GM23338 (cell line): ENCODE measurements at places on chromosomes 6 and 20.
A peak's percentile ranks its signal among the peaks of the same experiment; 100 is the strongest.

GRCh38 chr20:6906871-6907270 is 139.4 kb downstream of the BMP2 start:
- no peak for DNase-seq

- no peak for DNase-seq
Observed at GRCh38 chr6:53947780-53948179, 153.0 kb downstream of the LRRC1 start.

GRCh38 chr20:42051921-42052320 is 433.7 kb upstream of the CHD6 start:
- DNase-seq, result no peak

DNA sequence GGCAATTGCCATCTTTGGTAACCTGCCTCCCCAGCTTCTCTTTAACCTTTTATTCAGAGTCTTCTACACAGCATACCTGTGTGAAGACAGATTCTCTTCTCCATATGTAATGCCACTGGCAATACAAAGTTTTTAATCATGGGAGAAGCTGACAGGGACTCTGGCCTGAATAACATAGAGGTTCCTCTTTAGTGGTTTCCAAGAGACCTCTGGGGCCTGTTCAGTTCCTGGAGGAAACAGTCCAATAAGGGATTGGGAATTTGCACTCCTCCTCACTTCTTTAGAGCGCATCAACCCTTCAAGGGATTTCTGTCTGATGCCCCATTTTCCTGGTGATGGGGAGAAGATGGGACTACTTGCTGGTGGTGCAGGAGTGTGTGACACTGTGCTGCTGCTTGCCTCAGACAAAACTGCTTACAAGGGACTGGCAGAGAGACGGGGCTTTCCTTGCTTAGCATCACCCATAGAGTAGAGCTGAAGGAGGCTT is 1.4 kb downstream of the RIMS1 start:
- no peak for DNase-seq

DNA sequence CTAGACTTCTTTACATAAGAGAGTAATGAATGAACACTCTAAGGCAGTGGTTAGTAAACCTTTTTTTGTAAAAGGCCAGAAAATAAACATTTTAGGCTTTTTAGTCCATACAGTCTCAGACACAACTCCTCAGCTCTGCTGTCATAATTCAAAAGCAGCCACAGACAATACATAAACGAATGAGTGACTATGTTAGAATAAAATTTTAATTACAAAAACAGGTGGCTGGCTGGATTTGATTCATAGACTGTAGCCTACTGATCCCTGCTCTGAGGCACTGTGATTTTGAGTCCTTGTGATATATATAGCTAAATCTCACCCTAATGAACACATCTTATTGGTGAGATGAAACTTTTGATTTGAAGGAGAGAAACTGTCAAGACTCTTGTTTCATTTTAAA is 155.1 kb downstream of the AIG1 start:
- DNase-seq, result no peak

DNA sequence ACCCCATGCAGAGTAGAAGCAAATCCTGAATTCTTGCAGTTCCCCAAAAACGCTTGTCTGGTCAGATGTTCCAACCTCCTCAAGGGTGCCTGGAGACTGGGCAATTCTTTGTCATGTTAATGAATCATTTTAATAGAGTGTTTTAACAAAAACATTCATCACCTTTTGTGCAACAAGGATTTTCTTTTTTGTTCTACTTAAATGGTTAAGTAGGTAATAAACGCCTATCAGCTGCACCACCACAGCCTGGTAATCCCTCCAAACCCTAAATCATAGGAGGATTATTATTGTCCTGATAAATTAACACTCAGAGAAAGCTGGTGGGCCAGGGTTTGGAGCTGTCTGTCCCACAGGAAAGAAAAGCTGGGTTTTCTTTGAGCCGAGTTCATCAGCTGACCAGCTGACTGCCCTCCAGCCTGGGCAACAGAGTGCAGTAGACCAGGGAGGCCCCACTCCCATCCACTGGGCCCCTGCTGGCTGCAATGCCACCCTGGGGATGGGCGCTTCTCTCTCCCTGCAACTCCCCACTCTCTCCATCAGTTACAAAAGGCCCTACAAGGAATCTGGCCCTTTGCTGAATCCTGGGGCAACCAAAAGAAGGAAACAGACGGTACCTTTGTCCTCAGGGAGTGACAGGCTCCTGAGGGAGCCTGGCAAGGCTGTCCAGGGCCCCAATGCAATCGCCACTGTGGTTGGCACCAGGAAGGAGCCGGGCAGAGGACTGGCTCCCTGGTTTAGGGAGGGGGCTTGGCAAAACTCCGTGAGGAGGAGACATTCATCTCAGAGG is 23.1 kb upstream of the BMP7 start:
- no peak for DNase-seq

GRCh38 chr6:16486661-16487060 is 248.3 kb downstream of the GMPR start:
- no peak for DNase-seq

DNA sequence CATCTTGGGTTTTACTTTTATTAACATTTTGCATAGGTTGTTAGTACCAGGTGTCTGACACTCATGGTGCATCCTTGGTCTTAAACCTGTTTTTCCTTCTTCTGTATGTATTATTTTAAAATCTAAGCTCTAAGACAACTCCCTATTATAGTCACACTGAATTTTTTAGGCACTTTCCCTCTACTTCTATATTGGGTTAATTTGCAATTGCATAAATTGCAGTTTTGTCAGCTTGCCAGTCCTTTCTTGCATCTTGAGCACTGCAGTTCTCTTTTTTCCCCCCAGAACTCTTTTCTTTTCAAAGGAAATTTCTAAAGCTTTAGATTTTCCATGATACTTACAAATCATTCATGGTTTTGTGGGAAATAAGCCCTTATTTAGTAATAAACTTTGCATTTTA is 70.6 kb downstream of the ZNF292 start:
- DNase-seq, result no peak

GRCh38 chr6:37078814-37079213 is 73.4 kb downstream of the FGD2 start:
- no peak for DNase-seq

- DNase-seq, result no peak
Observed at GRCh38 chr6:73800997-73801396, 105.0 kb downstream of the CD109 start.

GRCh38 chr6:26539071-26539615 is 977 bp downstream of the HMGN4 start:
- DNase-seq, result no peak

- DNase-seq, result no peak
Observed at GRCh38 chr20:1566701-1567100, 9.2 kb upstream of the SIRPD start.

- no peak for DNase-seq
Observed at GRCh38 chr20:34150306-34151000, 38.4 kb upstream of the EIF2S2 start.

GRCh38 chr6:157392927-157393668 is 12.1 kb downstream of the ZDHHC14 start:
- no peak for DNase-seq

DNA sequence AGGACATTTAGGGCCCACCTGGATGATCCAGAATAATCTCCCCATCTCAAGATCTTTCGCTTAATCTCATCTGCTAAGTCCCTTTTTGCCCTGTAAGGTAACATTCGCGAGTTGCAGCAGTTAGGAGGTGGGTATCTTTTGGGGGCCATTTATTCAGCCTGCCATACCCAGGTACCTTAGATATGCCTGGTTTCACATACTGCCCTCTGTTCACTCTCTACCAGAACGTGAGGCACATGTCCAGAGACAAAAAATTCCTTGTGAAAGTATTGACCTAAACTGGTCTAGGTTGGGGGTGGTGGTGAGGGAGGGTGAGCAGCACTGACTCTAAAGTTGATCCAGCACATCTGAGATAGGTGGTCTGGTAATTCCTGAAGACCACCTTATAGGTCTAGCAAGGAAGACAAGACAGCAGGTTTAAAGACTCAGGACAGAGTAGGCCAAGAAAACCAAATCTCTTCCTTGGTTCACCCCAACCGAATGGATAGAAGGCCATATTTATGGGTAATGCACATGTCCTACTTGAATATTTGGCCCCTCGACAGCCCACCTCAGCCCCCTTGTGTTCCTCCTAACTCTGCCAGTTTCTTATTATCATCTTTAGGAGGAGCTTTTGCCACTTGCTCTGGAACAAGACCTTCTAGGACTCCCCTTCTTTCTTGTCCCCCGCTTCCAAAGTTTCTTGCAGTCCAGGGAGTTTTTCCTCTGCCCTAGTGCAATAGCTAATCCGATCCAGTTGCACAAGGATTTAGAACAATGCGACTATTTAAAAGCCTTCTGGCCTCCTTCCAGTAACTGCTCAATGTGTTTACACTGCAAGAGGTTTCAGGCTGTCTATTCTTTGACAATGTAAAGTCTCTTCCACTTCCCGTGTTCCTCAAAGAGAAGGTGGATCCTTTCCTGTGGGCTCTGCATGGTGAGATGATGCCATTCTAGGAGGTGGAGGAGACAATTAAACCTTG is 213.0 kb upstream of the LAMP5 start:
- no peak for DNase-seq

- peak; percentile 59 for DNase-seq
Observed at GRCh38 chr20:59810449-59811187, 122.8 kb downstream of the SYCP2 start.

- no peak for DNase-seq
Observed at GRCh38 chr6:3527651-3527977, 70.8 kb upstream of the SLC22A23 start.

DNA sequence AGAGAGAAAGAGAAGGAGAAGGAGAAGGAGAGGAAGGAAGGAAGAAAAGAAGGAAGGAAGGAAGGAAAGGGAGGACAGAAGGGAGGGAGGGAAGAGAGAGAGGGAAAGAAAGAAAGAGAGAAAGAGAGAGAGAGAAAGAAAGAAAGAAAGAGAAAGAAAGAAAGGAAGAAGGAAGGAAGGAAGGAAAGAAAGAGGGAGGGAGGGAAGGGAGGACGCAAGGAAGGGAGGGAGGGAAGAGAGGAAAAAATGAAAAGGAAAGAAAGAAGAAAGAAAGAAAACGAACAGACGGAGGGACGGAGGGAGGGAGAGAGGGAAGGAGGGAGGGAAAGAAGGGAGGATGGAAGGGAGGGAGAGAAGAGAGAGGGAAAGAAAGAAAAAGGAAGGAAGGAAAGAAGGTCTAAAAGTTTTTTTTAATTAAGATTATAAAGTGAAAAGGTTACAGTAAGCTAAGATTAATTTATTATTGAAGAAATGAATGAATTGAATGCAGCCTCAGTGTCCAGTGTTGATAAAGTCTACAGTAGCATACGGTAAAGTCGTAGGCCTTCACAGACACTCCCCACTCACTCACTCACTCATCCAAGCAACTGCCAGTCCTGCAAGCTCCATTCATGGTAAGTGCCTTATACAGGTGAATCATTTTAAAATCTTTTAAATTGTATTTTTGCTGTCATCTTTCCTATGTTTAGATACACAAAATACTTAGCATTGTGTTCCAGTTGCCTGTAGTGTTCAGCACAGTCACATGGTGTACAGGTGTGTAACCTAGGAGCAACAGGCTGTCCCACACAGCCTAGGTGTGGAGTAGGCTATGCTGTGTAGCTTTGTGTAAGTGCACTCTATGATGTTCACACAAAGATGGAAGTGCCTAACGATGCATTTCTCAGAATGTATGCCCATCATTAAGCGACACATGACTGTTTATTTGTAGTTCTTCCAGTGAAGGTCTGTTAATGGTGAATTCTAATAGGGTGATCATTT is 20.3 kb upstream of the ARID1B start:
- DNase-seq, result no peak

DNA sequence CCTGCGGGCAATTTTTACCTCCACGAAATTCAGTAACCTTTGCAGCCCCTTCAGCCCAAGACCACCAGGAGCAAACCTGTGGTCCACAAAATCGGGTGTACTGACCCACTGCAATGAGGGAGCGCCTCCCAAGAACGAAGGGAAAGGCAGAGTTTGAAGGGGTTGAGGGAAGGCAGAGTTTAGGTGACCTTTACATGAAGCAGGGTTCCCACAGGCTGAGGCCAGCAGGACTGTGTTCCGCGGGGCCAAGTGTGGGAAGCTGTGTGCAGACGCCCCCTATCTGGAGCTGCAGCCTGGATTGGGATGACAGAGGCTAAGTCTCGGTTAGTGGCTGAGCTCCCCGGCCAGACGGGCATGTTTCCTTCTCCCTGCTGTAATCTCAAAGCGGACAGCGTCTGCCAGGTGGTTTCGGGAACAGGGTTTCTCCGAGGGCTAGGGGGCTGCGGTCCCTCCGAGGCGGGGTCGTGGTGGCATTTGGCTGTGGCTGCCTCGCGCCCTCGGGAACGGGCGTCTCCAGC is 826 bp upstream of the PYGB start:
- DNase-seq, result peak; percentile 81

- DNase-seq, result no peak
Observed at GRCh38 chr6:7121700-7122241, 14.0 kb downstream of the RREB1 start.

DNA sequence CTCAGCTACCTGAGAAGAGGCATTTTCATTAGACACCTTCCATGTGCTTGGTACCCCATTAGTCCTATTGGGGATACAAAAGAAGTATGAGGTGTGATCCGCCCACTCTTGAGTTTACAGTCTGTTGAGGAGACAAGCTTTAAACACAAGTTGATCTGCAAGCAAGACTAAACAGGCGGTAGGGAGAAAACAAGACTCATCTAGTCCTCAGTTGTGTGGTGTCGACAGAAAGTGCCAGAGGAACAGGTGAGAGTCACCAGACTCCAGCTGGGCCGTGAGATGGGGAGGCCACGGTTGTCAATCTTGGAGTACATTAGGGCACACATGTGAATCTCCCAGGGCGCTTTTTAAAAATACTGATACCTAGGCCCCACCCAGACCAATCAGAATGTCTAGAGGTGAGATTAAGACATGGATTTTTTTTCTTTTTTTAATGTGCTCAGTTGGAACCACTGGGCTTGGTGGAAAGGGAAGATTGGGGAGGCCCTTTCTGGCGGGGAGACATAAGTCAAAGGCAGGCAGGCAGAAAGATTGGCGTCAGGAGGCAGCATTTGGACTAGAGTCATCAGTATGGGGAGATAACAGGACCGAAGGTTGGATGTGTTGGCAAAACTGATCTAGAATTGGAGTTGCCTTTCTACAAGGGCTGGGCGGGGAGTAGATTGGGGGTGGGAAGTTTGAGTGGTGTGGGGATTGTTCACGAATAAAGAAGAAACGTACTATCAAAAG is 10.4 kb downstream of the E2F3 start:
- DNase-seq, result no peak

DNA sequence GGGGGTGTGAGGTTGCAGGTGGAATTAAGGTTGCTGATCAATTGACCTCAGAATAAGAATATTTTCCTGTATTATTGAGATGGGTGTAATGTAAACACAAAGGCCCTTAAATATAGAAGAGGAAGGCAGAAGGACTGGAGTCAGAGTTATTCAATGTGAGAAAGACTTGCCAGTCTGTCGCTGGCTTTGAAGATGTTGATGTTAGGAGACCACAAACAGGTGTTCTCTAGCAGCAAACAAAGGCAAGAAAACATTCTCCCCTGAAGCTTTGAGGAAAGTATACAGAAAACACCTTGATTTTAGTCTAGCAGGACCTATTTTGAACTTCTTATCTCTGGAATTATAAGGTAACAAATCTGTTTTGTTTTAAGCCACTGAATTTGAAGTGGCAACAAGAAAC is 138.9 kb upstream of the PTPRK start:
- DNase-seq, result no peak

GRCh38 chr6:12666886-12667285 is 49.7 kb upstream of the PHACTR1 start:
- no peak for DNase-seq

GRCh38 chr6:89215391-89215790 is 1.8 kb downstream of the GABRR1 start:
- no peak for DNase-seq

- DNase-seq, result no peak
Observed at GRCh38 chr6:68642977-68643376, 7.9 kb downstream of the ADGRB3 start.
